Activated naive CD8-positive, alpha-beta T cell treated with anti-CD3 and anti-CD28 coated beads, Interleukin-2, amount 50 U/mL, for 16 hours (primary cell): ENCODE measurements at places on chromosomes 4 and X.

DNA sequence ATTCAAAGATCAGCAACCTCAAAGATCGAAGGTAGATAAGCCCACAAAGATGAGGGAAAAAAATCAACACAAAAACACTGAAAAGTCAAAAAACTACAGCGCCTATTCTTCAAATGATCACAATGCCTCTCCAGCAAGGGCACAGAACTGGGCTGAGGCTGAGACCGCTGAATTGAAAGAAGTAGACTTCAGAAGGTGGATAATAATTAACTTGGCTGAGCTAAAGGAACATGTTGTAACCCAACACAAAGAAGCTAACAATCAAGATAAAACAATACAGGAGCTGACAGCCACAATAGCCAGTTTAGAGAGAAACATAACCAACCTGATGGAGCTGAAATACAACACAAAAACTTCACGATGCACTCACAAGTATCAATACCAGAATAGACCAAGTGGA is 231.1 kb downstream of the STPG2 start:
- DNase-seq = no peak

DNA sequence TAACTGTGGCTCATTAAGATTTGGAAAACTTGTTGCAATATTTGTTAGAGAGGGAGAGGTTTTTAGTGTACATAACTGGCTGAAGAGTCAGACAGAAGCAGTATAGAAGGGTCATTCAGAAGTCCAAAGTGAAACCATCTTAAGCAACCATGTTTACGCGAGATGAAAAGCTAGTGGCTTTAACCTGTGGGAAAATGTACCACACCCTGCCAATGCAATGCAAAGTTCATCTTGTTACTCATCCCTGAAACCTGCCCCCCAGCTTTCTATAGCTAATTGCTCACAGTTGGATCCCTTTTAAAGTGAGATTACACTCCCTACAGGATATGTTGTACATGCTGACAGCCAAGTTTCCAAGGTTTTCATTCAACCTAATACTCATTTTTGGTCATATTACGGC is 96.7 kb upstream of the RAPGEF2 start:
- DNase-seq = no peak

GRCh38 chrX:46588263-46588662 is 14.7 kb downstream of the CHST7 start:
- no peak for DNase-seq

DNA sequence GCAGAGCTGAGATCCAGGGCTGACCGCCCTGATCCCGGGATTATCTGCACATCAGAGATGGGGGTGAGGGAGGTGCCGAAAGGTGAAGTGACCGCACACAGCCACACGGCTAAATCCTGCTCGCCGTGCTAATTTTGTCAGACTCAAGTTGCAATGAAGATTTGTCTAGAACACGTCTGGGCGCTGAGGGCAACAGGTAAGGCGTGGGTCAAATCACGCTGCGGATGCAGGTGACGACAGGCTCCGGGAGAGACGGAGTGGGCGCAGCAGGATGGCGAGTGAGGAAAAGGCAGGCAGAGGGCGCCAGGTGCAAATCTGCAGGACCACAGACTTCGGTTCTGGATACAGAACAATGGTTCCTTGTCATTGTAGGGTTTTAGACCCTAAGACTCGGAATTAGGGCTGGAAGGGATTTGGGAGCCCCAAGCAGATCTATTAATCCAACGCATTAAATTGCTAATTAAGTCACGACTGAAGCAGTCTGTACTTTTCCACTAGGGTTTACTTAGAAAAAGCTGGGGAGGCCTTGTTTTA is 1.9 kb upstream of the TBC1D14 start:
- no peak for DNase-seq

DNA sequence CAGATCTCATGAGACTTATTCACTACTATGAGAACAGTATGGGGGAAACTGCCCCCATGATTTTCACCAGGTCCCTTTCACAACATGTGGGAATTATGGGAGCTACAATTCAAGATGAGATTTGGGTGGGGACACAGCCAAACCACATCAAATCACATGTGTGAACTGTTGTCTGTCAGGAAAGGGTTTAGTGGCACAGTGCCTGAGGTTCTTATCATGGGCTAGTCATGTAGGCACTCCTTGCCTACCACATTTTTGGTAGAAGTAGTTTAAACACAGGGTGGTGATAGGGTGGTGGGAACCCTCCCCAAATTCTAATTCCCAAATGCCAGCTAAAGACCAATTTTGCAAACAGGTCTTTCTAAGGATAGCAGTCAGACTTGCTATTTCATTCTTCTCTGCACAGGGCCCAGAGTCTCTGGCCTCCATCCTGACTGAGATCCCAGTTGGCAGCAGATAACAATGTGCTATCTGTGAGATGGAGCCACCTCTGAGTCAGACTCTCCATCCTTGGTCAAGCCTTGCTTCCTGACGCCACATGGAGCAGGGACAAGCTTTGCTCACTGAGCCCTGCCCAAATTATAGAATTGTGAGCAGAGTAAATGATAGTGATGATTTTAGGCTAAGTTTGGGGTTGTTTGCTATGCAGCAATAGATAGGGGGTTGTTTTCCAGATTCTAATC is 33.5 kb upstream of the SETD7 start:
- no peak for DNase-seq

- DNase-seq = no peak
Observed at GRCh38 chr4:127250577-127250976, 382.2 kb upstream of the INTU start.

DNA sequence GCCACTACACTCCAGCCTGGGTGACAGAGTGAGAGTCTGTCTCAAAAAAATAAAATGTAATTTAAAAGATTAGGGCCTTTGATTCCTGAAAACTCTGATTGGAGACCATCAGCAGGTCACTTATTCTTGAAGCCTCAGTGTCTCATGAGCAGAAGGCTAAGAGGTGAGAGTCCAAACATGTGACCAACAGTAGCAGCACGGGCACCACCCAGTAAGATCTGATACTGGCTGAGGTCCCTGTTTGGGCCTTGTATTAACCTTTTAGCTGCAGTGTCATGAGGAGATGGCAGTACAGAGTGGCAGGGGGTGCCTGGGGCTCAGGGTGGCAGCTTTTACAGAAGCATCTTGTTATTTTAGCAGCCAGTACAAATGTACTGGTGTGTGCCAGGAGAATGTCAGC is 89.3 kb downstream of the FHDC1 start:
- DNase-seq = no peak

GRCh38 chr4:62003695-62004094 is 803.6 kb downstream of the ADGRL3 start:
- no peak for DNase-seq

DNA sequence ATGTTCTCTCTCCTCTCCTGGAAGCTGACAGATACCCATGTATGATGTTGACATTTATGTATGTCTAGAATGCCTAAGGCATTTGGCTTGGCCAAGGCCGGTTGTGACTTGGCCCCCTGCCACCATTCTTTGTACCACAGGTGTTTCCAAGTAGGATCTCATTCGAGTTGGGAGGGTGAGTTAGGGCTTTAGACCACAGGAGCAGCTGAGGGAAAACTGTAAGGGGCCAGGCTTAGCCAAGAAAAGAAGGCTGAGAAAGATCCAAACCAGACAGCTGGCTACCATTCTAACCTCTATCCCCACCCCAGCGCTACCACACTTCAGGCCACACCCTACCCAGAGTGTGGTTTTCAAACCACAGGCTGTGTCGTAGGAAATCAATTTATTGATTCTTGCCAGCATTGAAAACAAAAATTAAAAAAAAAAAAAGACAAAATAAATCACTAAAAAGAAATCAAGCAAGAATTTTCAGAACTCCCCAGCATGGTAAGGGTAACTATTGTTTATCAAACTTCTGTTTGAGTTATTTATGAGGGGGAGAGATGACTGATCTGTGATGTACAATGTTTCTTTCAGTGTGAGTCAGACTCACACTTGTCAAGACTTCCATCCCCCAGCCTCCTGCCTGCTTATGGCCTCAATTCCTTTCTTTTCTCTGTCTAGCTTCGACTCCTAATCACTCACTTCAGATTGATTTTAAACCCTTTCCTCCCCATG is 9.9 kb downstream of the TMSB4X start:
- DNase-seq = no peak

DNA sequence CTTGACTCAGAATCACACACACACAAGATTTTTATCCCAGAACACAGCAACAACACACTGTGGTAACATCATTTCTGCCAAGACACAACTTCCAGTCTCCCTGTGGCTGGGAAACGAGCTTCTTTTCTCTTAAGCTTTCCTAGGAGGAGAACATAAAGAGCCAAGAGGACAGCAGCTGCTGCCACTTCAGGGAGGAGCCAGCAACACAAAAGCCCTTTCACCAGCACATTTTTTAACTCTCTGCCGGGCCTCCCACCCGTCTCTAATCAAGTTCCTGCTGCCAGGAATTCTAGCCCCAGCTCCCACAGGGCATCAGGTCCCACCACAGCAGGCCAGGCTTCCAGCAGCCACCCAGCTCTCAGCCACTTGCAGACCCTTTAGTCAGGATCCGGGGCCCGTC is 22.4 kb downstream of the FAT1 start:
- no peak for DNase-seq

DNA sequence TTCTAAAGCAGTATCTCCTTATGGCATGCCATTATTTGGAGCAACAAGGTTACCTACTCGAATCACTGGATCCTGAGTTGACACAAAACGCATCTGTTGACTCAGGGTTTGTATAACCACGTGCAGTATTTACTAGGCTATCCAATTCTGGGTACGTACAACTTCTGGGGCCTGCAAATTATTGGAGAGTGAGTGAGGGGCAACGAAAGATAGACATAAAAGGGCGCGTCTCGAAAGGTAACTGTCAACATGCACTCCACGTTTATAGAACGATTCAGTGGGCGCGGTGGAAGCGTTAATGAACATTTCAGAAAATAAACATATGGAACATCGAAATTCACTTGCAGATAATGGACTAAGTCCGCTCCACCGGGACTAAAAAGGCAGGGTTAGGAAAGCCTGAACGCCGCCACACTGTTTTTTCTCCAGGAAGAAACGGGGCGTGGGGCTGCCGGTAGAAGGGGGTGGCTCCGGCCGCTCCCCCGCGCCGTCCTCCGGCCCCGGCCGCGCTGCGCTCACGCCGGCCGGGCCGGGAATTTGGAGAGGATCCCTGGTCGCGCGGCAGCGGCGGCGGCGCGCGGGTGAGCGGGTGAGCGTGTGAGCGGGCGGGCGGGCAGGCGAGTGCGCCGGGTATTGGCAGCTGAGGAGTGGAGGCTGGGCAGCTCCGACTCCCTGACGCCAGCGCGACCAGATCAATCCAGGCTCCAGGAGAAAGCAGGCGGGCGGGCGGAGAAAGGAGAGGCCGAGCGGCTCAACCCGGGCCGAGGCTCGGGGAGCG is at the start of gene SMAD1:
Gene SMAD1, plus strand, starts transcription at position 690 of the 778 bp plus-strand sequence. CDS start 32,761 bp downstream, outside the sequence.
- DNase-seq = peak; percentile 7

DNA sequence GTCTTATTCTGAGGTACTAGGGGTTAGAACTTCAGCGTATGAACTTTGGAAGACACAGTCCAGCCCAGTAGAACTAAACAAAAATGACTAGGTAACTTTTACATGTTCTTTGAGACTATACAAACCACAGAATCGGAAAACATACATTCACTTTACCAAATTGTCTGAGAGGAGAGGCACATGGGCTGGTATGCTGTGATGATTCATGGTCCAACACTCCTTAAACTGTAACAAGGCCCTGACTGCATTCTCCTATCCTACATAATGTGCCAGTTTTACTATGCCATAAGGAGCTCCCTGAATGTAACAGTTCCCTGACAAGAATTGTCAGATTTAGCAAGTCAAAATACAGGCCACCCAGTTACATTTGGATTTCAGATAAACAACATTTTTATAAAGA is 640.0 kb downstream of the RAB28 start:
- no peak for DNase-seq

DNA sequence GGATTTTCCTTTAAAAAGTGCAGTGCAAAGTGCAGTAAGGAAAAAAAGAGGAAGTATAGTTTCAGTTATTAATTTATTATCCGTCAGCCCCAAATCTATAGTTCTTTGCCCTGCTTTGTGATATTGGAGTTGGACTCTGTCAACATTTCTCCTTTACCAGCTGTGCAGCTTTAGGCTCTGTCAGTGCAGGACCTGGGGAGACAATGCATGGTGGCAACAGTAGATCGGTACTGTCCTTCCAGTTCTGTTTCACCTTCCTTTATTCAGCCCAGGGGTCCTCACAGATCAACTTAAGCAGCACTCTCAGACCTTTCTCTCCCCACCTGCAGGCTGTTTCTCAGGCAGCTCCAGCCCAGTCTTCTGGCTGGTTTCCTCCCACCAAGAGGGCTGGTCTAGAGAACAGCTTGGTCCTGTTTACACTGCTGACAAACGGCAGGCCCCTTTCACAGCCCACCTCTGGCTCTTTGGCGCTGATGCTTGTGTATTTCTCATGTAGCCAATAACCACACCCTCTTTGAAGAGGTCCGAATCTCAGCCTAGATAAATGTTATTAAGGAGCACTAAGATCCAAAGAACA is 71.6 kb downstream of the MCUB start:
- DNase-seq = no peak

GRCh38 chr4:116391020-116391419 is 694.4 kb downstream of the TRAM1L1 start:
- no peak for DNase-seq

DNA sequence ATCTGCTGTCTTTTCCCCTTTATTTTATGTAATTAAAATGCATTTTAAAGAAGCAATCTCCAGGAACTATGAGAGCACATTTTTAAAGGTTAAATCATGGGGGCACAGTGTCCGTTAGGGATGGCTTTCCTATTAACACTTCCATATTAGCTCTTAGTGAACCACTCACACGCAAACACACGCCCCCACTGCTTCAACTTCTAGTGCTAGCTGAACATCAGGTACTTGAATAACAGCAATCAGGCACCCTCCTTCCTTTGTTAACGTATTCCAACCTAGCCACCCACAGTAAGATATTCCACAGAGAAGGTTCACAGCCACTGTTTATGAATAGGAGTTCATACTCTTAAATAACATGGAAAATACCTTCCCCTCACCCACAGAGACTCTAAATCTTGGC is 9.3 kb downstream of the TMEM255A start:
- no peak for DNase-seq

DNA sequence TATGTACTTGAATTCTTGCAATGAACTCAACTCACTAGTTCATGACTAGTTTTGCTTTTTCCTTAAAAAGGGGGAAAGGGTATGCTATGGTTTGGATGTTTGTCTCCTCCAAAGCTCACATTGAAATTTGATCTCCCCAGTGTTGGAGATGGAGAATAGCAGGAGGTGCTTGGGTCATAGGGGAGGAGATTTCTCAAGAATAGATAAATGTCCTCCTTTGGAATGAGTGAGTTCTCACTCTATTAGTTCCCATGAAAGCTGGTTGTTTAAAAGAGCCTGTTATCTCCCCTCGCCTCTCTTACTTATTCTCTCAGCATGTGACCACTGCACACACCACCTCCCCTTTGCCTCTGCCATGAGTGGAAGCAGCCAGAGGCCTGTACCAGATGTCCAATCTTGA is 109.4 kb upstream of the INTU start:
- DNase-seq = no peak

GRCh38 chrX:107272431-107272921 is 66.1 kb downstream of the DNAAF6 start:
- DNase-seq = no peak

DNA sequence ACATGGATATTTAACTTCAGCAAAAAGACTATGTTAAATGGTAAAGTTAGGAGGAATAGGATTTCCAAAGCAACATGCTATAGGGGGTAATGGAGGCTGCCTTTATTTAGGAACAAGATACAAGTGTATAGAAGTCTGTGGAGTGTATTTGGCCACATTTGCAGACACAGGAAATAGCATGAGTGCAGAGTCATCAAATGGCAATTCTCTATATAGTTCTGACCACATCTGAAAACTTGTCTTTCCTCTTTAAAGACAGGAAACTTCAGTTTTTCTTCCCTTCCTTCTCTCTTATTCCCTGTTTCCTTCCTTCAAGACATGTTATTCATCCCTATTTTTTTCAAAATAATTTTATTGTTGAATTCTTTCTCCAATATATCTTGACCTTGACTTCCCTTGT is 119.3 kb upstream of the PITX2 start:
- no peak for DNase-seq
